ENCODE measurements at places on chromosomes 11 and 22. TPM values are rescaled to one million over a fixed set of nuclear protein-coding genes. Genes with fewer than 3 reads are reported as not detected.

OAF gene
- 25.7 TPM for total RNA-seq

RFPL1 gene
- total RNA-seq, result not detected

DNA sequence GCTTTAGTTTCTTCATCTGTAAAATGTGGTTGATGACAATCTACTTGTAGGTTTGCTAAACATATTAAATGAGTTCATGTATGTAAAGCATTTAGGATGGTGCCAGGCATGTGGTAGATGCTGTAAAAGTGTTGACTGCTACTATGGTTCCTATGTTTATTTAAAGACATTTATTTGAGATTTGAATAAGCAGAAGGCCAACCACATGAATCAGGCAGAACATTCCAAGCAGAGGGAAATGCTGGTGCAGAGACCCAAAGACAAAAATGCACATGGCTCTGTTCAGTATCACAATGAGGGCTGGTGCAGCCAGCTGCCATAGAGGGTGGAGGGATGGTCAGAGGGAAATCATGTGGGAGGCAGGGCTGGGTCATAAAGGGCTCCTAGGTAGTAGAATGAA is 156.2 kb upstream of the PDGFD start:
- DNase-seq, result no peak

DNA sequence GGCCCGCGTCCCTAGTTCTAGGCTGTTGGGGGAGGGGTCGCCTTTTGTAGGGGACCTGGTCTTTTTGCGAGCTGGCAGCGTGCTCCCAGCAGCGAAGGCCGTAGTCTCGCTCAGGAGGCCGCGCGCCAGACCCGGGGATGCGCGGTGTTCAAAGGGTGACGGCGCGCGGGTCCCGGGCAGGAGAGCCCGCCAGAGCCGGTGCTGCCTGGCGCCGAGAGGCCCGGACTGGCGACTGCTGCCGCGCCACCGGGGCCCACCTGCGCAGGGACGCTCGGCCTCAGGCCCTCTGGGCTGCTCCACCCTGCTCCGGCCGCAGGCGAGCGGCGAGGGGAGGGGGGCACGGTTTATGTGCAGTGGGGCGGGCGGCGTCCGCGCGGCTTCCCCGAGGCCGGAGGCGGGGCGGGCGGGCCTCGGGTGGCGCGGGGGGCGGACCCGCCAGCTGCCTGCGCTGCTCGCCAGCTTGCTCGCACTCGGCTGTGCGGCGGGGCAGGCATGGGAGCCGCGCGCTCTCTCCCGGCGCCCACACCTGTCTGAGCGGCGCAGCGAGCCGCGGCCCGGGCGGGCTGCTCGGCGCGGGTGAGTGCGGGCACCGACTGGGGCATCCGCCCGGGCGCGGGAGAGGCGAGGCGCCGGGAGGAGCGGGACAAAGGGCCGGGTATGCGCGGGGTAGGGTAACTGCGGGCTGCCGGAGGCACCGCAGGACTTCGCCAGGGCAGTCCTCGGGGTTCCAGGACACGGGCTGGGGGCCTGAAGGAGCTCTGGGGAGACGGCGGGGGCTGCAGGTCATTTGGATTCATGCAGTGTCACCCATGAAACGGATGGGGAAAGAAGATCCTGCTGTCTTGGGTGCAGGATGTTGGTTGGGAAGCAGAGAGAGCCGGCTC is at the start of gene PRSS23:
Gene PRSS23 (plus strand): TSS at position 467 of the 884 bp plus-strand sequence. CDS start 7,102 bp downstream, outside the sequence.
- DNase-seq, result peak; percentile 84

- DNase-seq, result no peak
Observed at GRCh38 chr11:126640186-126640585, 284.7 kb downstream of the ST3GAL4 start.

GRCh38 chr11:79229047-79229446 is 211.8 kb downstream of the TENM4 start:
- no peak for DNase-seq

- DNase-seq, result no peak
Observed at GRCh38 chr11:27931770-27932169, 176.2 kb downstream of the KIF18A start.

GRCh38 chr11:118216621-118217481 is 8.0 kb downstream of the JAML start:
- peak; percentile 57 for DNase-seq

DNA sequence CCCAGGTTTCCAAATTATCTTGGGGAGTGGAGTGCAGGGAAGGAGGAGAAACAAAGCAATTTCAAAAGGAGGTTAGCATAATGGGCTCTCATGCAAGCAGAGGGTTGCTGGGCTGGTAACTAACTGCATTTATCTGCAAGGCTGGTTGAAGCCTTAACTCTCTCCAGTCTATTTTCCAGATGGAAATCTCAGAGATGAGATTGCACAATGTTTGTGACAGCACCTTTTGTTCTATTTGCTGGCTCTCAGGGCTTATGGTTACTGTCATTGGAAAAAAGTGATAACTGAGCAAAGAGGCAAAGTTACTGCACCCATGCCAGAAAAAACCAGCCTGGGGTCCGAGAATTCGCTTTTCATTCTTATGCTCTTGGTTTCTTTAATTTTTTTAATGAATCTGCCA is 33.2 kb downstream of the ABCC8 start:
- DNase-seq, result no peak

Measured in dermis blood vessel endothelial cell (primary cell).